Nucleus accumbens (tissue), 56 donors: ENCODE measurements at places on chromosomes 1 and 21.

DNA sequence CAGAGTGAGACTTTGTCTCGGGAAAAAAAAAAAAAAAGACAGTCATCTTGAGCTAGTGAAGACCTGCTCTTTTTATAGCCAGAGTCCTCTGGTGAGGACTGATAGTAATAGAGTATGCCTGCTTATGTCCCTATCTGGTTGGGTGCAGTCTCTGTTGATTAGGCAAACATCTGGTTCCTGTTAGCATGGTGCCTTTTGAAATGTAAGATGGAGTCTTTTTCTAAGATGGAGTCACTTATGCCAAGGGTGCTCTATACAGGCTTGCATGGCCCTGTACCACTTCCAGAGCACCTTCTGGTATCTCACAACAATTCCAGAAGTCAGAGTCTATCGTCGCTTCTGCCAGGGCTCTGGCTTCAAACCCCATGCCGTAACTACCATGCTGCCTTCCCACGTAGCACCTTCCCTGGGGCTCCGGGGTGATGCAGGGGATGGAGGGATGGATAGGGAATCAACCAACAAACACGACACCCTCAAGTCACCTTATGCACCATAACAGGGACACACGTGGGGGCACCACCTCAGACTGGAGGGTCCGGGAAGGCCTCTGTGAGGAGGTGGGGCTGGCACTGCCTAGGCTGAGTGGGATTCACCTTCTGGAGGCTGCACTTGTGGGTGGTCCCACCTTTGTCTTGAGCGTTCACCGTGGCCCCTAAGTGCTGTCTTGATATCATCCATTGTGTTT lies 11.6 kb upstream of the PADI6 start:
- DNase-seq: no peak

GRCh38 chr1:52127181-52128180 lies 14.4 kb upstream of the ZFYVE9 start:
- peak; percentile 8 for DNase-seq

DNA sequence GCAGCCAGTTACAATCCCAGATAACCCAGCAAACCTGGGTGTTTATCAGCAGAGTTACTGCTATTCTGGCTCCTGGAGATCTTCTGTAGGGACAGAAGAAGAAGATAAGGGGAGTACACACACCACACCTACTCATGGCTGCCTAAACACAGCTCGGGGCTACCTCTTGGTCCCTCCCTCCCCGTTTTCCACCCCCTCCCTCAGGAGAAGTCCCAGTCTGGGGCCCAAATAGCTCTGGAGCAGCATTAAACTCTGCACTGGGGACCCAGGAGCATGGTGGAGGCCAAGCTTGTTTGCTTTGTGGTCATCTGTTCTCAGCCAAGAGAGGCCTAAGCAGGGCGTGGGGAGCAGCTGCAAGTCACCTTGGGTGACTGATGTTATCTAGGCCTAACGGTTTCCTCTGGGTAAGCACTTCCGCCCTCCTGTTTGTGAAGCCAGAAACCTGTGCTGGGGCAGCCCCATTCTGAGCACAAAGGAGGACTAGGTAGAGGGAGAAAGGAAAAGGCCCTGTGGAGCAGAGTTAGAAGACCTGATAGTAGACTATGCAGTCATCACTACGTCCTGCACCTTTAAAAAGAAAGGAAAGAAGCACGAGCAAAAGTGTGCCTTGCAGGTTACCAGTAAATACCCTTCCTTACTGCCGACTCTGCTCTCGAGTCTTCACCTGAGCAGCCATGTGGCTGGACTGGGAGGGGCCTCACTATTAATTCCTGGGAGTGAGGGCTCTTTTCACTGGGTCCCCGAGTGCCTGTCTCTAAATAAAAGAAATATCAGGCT lies 2.0 kb upstream of the RCSD1 start:
- no peak for DNase-seq

DNA sequence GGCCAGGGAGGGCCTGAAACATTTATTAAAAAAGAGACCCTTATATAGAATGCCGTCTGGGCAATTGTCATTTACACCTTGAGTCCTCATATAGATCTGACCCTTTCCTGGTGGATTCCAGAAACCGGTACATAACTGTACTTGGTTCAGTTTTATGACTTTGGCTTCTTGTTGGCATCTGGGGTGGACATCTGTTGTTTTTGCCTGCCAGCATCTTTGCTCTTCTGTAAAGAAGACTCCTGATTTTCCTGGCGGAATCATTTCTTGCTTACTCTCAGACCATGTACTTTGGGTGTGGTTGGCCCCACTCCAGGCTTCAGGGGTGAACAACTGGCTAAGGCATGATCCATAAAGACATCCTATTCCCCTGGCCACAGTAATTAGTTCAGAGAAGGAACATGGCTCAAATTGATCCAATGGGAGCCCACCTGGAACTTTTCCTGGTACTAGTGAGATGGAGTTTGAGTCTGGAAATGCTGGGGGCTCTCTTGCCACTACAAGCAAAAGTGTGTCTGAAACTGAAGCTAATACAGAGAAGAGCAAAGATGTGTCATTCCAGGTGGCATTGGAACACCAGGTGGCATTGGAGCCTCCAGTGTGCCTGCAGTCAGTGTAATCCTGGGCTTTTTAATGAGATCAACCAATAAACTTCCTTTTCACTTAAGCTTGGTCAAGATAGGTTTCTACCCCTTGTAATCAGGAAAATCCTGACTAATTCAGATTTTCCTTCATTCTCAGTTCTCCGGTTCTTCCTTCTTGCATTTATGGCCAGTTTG lies 332.5 kb upstream of the CAMK1G start:
- DNase-seq: no peak

DNA sequence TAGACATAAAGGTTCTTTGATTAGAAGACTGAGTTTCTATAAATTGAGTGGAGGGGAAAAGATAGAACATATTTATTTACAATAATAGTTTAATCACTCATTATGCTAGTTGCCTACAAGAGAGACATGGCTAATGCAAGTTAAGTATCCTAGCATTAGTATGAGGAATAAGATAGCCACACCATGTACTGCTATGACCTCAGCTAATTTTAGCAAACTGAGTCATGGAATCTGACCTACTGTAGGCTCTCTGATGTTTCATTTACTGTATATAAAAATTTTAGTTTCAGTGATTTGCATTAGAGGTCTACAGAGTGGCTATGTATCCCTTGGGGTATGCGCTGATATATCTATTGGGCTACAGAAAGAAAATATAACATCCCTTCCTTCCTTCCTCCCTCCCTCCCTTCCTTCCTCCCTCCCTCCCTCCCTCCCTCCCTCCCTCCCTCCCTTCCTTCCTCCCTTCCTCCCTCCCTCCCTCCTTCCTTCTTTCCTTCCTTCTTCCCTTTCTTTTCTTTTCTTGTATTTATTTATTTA lies 5.8 kb downstream of the AGL start:
- DNase-seq: no peak

GRCh38 chr1:60431593-60431992 lies 358.0 kb upstream of the C1orf87 start:
- no peak for DNase-seq

DNA sequence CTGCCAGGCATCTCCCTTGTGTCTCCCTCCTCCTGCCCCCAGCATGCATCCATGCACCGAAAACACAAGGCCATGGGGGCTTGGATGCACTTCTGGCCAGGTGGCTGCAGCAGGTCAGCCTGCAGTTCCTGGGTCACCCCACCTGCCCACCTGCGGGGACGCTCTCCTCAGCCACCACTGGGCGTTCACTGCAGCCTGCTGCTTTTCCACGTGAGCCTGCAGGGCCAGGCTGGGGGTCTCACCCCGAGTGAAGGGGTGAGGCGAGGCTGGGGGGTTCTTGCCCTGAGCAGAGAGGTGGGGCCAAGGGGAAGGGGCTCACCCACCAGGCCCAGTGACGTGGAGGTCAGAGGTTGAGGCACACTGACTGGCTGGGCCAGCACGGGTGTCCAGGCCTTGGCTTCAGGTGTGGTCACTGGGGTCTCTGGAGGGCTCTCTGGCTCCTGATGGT lies 64.6 kb downstream of the WNT9A start:
- no peak for DNase-seq

DNA sequence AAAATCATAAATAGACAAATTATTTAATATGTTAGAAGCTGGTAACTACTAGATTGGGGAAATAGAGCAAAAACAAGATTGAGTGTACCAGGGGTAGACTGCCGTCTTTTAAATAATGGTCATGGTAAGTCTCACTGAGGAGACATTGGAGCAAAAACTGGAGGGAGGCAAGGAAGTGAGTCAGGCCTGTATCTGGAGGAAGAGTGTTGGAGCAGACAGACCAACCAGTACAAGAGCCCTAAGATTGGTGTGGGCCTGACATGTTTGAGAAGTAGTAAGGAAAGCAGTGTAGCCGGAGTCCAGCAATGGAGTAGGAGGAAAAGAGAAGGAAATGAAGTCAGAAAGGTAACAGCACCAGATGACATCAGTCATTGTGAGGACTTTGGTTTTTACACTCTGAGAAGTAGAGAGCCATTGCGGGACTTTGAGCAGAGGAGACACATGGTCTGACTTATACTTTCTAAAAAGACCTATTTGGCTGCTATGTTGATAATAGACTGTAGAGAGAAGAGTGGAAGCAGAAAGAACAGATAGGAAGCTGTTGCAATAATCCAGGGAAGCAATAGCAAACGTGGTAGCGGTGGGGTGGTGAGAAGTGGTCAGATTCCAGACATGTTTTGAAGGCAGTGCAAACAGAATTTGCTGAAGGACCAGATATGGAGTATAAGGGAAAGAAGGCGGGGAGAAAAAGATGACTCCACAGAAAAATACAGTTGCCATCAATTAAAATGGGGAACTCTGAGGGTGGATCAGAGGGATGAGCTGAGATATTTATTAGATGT lies 44.7 kb upstream of the GJA5 start:
- no peak for DNase-seq

DNA sequence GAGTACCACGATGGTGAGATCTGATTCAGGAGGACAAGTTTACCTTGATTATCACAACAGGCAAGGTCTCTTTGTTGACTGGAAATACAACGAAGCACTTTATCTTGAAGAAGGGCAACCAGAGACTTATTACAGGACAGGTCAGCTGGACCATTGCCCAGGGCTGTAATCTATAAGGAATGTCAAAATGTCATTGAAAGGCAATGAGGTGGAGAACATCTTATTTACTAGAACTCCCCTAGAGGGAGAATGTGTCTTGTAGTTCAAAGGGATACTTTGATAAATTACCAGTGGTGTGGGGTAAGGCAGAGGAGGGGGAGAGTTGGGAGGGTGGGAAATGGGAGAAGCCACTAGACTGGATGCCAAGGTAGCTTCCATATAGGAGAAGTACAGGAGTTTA lies 212.3 kb downstream of the NCAM2 start:
- DNase-seq: no peak

GRCh38 chr1:233289676-233290075 lies 5.8 kb downstream of the PCNX2 start:
- no peak for DNase-seq

DNA sequence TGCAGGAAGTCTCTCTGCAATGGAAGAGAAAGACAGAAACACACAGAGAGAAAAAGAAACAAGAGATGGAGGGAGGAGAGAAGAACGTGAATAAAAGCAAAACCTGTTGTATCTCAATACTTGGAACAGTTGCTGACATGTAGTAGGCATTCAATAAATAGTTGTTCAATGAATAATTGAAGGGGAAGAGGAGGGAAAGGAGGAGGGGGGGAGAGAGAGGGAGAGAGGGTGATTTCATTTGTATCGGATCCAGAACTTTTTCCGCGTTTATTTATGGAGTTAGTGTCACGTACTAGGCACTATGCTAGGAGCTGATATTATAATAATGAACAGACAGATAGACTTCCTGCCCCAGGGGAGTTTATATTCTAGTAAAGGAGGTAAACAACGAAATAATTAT lies 144.1 kb downstream of the OMA1 start:
- DNase-seq: no peak

- no peak for DNase-seq
These were observed 470.0 kb upstream of the VAMP3 start for GRCh38 chr1:7300893-7301663.

- DNase-seq: no peak
These were observed 11.0 kb upstream of the NPPB start for GRCh38 chr1:11869650-11870207.

GRCh38 chr21:36542312-36543101 lies 62.6 kb upstream of the CLDN14 start:
- DNase-seq: no peak

- DNase-seq: no peak
These were observed 71.3 kb downstream of the PLPP3 start for GRCh38 chr1:56507925-56508522.

DNA sequence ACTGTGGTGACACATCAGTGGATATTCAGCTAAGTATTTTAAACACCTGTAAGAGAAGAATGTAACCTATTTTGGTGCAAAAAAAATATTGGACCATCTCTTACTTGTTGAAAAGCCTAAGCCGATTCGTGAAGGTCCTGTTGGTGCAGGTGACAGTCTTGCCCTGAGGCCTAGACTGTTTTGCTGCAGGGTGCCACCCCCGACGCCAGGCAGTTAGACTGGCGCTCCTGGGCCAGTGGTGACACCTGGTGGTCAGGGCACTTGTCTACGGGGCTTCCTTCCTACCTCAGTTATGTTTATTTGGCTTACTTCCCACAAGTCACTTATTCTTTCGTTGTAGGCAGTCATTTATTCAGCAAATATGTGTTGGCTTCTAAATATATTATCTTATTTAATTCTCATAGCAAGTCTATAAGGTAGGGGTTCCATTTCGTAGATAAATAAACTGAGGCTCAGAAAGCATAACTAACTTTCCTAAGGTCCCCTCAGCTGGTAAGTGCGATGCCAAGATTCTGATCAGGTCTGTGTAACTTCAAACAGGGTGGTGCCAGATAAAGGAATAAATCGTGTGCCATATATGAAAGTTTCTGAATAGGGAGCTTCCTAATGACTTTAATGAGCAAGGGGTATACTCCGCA lies 1.9 kb downstream of the EEIG2 start:
- DNase-seq: peak; percentile 14

DNA sequence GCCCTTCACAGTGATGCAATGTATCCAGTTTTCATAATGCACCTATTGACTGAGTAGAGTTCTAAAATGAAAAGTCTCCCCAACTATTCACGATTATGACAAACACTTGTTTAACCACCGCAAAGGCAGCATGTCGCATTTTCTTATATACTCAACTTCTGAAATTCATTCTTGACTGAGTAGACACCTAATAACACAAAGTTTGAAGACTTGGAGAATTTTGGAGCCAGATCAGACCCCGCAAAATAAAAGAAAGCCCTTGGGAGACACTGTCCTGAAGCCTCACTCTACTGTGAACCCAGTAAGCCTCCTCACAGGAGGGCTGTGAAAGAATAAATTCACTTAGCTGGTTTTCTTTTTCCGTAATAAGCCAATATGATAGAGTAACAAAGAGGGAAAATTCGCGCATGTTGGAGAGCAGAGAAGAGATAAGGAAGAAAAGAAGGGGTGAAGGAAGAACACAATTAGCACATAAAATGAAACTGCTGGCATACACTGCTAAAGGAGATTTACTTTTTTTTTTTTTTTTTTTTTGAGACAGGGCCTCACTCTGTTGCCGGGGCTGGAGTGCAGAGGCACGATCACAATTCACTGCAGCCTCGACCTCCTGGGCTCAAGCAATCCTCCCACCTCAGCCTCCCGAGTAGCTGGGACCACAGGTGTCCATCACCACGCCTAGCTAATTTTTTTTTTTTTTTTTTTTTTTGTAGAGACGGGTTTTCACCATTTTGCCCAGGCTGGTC lies 492 bp upstream of the COLGALT2 start:
- DNase-seq: no peak

GRCh38 chr1:12810691-12811408 lies 19.7 kb downstream of the PRAMEF1 start:
- DNase-seq: no peak

GRCh38 chr1:55034476-55035133 lies 4.7 kb upstream of the PCSK9 start:
- no peak for DNase-seq
